Fibroblast of skin of right quadriceps (primary cell): ENCODE measurements at places on chromosomes 7 and 10.
A peak's percentile ranks its signal among the peaks of the same experiment; 100 is the strongest.

DNA sequence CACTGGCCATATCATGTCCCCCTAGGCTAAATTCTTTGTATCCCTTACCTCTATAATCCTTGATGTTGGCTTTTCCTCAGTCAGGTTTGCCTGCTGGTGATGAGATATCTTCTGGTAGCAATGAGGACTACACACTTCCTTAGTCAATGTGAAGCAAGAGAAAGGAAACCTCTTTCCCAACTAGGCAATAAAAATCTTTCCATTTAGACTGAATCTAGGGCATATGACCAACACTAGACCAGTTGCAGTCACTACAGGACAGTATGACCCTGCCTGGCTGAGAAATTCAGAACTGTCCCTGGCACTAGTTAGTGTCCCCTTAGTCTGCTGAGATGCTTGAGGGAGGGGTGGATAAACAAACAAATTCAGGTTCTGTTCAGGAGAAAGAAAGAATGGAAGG, 142.6 kb downstream of the RNLS start:
- no peak for DNase-seq

GRCh38 chr7:75906991-75907667, 7.8 kb upstream of the POR start:
- DNase-seq: no peak

DNA sequence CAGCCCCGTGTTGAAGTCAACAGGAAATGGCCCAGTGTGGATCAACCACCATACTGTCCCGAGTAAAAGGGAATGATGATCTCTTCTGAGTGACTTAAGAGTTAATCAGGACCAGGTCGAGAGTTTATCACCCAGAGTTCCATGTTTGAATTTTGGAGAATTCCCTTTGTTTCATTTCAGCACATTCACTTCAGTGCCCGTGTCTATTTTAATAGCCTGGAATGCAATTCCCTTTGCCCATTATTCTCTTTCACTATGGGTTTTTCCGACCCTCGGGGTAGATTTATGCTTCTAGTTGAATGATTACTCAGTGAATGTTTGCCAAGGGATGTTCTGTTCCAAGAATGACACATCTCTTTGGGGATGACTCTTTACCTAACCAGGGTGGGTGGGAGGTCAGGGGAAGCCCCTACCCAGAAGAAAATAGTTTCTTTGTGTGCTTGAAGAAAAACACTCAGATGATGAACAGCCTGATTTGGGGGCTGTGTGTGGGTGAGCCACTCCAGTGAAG, 594.9 kb downstream of the INHBA start:
- peak; percentile 64 for DNase-seq

DNA sequence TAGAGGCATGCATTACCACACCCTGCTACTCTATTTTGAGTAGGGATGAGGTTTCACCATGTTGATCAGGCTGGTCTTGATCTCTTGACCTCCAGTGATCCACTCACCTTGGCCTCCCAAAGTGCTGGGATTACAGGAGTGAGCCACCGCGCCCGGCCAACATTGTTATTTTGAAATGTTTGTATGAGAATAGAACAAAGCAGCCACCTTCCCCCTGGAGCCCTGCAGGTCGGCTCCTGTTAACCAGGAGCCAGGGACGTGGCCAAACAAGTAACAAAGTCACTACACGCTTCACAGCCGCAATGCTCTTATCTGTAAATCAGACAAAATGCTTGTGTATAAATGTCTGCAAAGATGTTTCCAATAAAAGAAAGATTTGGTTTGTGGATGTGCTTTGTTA, 295.4 kb downstream of the CNTNAP2 start:
- no peak for DNase-seq

DNA sequence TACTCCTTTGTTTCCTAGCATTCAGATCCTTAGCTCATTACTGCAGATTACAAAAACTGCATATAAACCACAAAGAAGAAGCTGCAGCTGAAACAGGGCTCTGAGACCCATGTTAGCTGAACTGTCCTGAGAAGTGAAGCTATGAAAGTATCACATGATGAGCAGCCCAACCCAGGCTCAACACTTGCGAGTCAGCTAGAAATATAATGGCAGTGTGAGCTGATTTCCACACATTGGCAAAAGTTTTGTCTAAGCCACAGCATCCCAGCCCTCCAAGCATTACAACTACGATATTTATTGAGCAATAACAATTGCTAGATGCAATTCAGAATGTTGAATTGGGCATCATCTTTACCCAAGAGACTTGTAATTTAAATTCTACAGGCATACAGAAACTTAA, 34.5 kb upstream of the SKAP2 start:
- DNase-seq: no peak

DNA sequence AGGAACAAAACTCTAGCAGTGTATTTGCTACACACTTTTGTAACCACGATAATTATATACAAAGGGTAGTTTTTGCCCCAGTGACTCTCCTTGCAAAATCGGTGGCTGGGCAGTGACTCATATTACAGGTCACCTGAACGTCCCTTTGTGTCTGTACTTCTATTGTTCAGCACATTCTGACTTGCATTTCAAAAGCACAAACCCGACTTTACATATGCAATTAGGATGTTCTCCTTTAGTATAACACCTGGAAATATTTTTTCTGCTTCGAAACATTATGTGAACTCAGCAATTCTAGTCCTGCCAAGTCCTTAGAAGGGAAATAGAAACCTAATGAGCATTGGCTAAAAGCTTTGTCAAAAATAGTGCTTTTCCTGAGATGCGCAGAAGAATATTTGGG, 6.0 kb downstream of the PRR15 start:
- no peak for DNase-seq

- DNase-seq: peak; percentile 9
Measured at GRCh38 chr7:126569402-126569801, 683.3 kb downstream of the GRM8 start.

DNA sequence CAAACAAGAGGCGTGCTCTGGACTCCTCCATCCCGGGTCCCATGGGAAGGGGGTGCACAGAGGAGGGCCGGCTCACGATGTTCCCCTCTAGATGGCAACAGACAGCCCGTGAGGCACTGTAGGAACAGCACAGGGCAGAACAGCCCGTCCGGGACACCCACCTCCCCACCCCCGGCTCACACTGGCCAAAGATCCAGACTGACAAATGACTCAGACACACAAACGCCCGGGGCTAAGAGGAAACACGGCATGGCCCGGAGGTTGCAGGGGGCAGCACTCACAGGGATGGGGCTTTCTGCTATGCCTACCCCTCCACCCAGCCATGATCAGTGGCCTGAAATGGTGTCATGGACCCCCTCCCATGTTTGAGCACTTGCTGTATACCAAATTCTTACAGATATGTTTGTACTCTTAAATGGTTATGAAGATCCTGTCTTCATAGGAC, 4.9 kb upstream of the ELN start:
- DNase-seq: peak; percentile 43

- no peak for DNase-seq
Measured at GRCh38 chr7:131112431-131112830, 215.2 kb upstream of the MKLN1 start.

- no peak for DNase-seq
Measured at GRCh38 chr7:133484086-133484485, 231.2 kb downstream of the EXOC4 start.

GRCh38 chr7:69696054-69696591, 97.8 kb downstream of the AUTS2 start:
- no peak for DNase-seq

DNA sequence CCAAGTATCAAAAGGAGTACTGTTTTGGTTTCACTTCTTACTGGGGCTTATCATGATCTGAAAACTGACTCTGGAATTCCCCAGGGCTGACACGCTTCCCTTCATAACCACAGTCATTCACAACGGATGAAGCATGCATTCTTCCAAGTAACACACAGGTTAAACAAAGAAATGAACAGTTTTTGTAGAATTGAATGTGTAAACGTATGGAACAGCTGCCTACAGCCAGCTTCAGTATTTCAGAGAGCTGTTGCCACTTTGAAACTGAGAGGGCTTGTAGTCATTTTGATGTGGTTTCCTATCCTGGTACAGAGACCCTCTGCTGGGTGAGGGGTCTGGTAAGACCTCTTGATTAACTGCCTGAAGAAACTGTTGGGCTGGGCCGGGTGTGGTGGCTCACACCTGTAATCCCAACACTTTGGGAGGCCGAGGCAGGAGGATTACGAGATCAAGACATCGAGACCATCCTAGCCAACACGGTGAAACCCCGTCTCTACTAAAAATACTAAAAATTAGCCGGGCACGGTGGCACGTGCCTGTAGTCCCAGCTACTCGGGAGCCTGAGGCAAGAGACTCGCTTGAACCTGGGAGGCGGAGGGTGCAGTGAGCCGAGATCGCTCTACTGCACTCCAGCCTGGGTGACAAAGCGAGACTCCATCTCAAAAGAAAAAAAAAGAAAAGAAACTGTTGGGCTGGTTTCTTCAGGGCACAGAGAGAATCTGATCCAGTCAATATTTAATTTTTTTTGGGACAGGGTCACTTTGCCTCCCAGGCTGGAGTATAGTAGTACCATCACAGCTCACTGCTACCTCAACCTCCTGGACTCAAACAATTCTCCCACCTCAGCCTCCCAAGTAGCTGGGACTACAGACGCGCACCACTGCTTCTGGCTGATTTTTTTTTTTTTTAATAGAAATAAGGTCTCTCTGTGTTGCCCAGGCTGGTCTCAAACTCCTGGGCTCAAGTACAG, 4.7 kb downstream of the NFE2L3 start:
- peak; percentile 91 for DNase-seq

DNA sequence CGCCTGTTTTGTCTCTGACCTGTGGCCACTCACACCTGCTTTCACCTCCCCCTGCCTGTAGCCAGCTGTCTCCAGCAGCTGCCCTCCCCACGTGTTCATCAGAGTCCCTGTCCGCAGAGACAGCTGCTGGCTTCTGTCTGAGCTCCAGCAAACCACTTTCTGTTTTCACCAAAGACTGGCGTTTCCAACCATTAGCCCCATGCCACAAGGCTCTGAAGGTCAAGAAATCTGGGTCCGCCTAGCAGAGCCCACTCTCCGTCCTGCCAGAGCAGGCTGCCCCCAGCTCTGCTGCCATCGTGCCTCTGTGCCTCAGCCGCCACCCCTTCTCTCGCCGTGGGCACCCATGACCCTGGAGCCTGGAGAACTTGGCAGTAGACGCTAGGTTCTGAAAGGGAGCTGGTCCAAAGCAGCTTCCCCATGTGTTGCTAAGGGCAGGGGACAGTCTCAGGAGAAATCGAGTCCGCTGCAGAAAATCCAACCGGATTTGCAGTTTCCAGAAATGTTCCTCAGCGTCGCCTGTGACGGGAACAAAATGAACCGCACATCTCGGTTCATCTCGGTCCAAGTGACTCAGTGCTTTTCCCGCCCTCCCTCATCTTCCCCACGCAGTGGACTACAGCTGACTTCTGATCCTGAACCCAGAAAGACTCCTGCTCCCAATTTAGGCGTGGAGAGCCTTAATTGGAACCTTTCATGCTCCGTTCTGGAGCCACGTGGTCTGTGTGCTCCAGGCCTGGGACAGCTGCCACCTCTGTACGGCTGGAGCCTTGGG, 28.0 kb downstream of the TMEM120A start:
- DNase-seq: peak; percentile 42

- no peak for DNase-seq
Measured at GRCh38 chr7:2880874-2881533, 36.9 kb upstream of the GNA12 start.

DNA sequence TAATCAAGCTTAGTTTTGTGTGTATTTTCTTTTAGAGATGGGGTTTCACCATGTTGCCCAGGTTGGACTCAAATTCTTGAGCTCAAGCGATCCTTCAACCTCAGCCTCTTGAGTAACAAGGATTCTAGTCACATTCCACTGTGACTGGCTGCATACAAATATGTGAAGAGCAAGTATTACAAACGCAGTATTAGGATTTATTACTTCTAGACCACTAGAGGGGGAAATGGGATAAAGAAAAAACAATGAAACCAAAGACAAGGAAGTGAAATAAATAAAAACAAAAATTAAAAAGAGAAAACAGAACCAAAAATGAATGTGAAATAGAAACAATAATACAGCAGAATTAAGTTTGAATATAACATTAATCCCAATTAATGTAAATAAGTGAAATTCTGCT, 308.7 kb downstream of the ANKRD30A start:
- DNase-seq: no peak

DNA sequence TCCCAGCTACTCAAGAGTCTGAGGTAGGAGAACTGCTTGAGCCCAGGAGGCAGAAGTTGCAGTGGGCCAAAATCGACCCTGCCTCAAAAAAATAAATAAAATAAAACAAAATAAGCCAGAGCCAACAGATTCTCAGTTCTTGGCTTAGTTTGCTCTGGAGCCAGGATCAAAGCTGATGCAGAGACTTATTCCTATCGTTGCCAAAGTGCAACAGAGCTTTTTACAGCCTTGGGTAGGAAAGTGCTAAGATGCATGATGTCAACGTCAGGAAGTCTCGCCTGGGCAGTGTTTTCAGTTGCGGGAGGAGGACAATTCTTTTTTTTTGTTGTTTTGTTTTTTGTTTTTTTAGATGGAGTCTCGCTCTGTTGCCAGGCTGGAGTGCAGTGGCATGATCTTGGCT, 43.8 kb upstream of the CYTH3 start:
- DNase-seq: no peak

DNA sequence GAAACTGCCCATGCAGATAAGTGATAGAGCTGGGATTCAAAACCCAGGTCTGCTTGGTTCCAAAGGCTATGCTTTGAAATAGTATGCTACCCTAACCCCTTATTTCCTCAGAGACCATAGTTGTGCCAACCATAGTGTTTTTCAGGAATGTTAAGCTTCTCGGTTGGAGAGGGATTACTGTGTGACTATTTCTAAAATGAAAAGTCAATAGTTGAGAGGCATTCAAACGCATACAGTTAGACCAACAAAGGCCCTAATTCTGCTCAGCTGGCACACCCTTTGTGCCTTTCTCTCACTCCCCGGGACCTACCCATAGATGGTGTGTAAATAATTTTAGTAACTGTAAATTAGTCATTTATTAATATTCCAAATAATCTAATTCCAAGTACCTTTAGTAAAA, 64.6 kb upstream of the RNF148 start:
- DNase-seq: no peak

DNA sequence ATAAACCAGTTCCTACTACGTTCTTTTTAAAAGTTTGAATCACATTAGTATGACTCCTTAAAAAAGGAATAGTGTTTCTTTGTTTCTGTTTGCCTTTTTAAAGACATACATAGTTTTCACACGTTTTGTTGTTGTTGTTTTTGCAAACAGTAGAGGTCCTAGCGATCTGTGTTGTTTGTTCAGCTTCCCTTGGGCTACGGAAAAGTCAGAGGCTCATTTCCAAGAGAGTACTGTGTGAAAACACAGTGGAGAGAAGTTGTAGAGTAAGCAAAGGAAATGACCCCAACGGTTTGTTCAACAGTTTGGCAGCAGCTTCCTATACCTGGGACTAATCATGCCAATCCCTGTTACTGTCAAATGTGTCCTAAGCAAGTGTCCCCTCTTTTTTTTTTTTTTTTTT, 87.1 kb upstream of the STEAP1 start:
- DNase-seq: no peak
